Hippocampal formation (tissue), 2 donors: ENCODE measurements at places on chromosomes 13 and 19.

DNA sequence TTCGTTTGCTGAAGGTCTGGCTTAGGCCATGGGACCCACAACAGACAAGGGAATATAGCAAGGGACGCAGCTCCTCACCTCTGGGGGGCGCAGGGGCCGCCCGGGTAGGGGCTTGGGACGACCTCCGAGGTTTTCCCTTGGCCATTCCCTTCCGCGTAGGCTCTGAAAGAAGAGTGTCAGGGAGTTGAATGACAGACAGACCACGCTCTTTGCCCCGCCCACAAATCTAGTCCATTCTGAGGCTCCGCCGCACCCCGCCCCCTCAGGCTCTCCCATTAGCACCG, 11.4 kb upstream of the ZNF414 start:
- no peak for DNase-seq

DNA sequence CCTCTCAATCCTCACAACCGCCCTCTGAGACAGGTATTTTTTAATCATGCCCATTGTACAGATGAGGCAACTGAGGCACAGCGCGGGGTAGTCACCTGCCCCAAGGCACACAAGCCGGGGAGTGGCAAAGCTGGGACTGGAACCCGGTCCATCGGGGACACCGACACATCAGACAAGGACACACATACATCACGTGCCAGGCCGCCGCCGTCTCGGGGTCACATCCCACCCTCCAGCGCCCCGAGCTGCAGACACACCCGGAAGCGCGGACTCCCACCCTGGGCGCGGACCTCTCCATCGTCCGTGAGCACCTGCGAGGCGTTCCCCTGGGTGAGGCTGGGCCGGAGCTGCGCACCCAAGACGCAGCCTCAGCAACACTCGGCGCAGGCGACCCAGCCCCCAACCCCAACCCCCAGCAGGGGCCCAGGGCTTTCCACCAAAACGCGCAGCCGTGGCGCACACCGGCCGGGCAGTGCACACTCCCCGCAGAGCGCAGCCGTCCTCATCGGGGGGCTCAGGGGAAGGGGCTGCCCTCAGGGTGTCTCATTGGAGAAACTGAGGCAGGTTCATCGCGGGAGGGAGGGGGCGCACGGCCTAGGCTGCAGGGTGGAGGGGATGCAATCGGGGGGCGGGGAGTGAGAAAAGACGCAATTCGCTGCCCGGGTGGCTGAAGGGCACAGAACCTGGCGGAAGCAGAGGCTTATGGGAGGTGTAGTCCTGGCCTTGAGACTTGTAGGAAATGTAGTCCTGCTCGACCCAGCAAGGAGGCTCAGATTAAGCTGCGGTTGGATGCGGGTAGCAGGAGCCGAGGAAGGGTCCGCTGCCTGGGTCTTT, 1.9 kb upstream of the LMTK3 start:
- DNase-seq, result peak; percentile 75

GRCh38 chr19:21595185-21595584, 89.8 kb downstream of the ZNF429 start:
- no peak for DNase-seq

- DNase-seq, result peak; percentile 56
Measured at GRCh38 chr19:10769533-10770491, 51.9 kb downstream of the DNM2 start.

DNA sequence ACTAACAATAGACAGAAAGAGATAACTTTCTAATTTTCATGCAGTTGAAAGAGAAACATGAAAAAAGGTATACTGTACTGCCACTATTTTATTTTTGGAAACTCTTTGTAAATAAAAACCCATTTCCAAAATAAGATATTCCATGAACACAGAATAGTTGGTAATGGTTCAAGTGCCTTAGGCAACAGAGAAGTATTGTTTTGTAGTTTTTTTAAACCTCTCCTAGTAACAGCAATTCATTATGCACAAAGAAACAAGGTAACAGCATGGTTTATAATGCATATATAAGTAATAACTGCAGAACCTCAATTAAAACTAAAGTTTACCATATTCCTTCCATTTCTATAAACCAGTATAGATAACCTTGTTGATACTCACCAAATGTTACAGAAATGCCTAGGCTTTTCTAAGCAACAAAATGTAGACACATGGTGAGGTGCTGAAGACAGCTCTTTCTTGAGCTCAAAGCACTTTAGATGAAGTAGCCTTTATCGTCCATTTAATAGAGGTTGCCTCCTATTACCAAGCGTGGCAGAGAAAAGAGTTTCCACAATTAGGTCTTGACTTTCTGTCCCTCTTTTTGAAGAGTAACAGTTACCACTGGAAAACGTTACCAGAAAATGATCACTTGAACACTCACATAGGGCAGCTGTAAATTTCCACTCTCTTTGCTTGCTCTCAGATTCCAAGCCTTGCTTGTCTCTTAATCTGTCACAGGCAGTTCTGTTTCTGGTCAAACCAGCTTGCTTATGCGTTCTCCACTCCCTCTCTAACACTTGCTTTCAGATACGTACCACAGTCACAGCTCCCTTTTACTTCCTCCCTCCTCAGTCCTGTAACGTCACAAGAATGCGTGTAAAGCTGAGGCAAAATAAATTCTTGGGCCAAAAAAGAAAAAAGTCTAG, 42.9 kb downstream of the CAB39L start:
- peak; percentile 73 for DNase-seq

DNA sequence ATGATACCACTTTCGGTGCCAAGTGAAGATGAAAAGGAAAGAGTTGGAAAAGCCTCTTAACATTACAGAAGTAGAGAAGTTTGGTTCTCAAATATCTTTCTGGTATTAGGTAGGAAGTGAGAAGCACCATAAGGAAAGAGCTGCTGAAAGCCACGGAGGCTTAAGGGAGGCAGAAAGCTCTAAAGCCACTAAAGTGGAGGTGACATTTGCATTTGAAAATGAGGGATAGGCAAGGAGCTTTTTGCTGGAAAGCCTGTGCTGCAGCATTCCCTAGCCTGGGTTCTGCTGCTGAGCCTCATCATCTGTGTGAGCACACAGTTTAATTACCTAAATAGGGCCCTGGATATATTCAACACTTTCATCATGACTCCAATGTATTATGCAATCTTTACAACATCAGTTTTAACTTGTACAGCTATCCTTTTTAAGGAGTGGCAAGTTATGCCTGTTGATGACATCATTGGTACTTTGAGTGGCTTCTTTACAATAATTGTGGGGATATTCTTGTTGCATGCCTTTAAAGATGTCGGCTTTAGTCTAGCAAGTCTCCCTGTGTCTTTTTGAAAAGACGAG, 315.4 kb downstream of the RBM26 start:
- DNase-seq, result no peak

DNA sequence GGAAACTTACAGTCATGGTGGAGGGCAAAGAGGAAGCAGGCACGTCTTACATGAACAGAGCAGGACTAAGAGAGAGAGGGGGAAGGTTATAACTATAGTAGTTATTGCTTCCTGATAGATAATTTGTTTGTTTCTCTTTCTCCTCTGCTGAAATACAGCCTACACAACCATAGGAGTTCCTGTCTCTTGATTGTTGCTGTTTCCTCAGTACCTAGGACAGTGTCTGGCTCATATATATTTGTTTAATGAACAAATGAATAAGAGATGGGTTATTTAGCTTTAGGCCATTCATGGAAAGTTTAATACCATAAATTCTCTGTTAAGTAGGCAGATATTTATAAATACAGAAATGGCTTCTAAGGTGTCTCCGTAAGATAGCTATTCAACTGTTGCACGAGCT, 95.2 kb downstream of the PCCA start:
- no peak for DNase-seq

DNA sequence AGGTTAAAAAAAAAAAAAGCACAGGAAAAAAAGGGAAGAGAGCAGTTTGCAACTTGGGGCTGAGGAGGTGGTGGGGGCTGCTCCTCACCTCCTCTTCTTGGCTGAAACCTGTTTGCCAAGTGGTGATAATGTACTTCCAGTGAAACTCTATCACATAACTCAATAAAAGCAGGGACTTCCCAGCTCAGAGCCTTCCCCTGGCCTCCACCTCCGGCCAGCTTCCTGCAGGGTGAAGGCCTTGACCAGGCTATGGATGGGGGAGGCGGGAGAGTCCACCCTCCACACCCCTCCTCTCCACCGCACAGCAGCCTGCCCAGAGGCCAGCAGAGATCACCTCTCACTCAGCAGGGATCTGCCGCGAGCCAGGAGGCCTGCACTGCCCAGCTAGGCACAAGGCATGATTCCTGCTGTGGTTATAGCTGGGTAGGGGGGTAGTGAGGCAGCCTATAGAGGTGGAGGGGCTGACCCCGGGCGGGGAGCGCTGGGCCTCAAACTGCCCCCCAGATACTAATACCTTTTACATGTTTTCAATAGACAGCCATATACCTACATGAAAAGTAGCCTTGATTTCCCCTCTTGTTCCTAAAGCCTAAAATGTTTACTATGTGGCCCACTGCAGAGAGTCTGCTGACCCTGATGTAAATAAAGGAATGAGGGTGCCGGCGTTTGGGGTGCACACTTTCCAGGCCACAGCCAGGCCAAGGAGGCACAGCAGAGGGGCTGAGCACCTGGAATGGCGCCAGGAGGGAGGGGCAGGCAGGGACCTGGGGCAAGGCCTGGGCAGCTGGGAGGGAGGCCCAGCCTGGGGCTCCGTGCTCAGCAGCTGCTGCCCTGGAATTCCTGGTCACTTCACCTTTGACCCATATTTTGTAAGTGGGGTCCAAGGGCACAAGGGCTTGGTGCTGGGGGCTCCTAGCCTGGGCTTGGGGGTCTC, 10.3 kb downstream of the ZNF787 start:
- no peak for DNase-seq

- DNase-seq, result no peak
Measured at GRCh38 chr13:26465954-26466353, 91.5 kb upstream of the WASF3 start.
